ENCODE measurements at places on chromosomes 6 and 20. TPM values are rescaled to one million over a fixed set of nuclear protein-coding genes. Genes with fewer than 3 reads are reported as not detected.

Gene DEF6
- total RNA-seq, result 12.5 TPM

Gene GUCA1A
- not detected for total RNA-seq

Gene GJA10
- total RNA-seq, result not detected

Gene LAMA2
- 3.6 TPM for total RNA-seq

Gene JAG1
- 102 TPM for total RNA-seq

Gene SMIM28
- total RNA-seq, result 0.29 TPM

Gene MYCT1
- 4.8 TPM for total RNA-seq

Gene ENPP5
- 4.3 TPM for total RNA-seq

Gene MAP3K4
- total RNA-seq, result 32.1 TPM

Gene LRRC73
- 0.77 TPM for total RNA-seq

Gene STMND1
- total RNA-seq, result 2.8 TPM

Gene SLC26A8
- not detected for total RNA-seq

Gene AVP
- not detected for total RNA-seq

Gene METTL24
- total RNA-seq, result 3.5 TPM

Gene CAP2
- 10.4 TPM for total RNA-seq

Gene LST1
- 4.8 TPM for total RNA-seq

Gene FILIP1
- 0.57 TPM for total RNA-seq

Gene KIF25
- 0.21 TPM for total RNA-seq

Gene SLC17A1
- total RNA-seq, result not detected

Gene FKBP1A
- total RNA-seq, result 310 TPM

Gene CST7
- 1.1 TPM for total RNA-seq

Gene HLA-DOA
- total RNA-seq, result 1.6 TPM

Gene KIFC1
- 15.8 TPM for total RNA-seq

Gene RAET1G
- total RNA-seq, result 0.27 TPM

Gene MCM8
- 18.2 TPM for total RNA-seq

Gene SYCP2
- 1.1 TPM for total RNA-seq

Gene KCNK16
- total RNA-seq, result not detected

Gene LY6G6C
- total RNA-seq, result not detected

Gene PIGU
- 32.6 TPM for total RNA-seq

Gene LRP11
- 39.4 TPM for total RNA-seq

Gene ELOVL4
- total RNA-seq, result 0.66 TPM

Gene SIRPG
- 0.61 TPM for total RNA-seq

Gene ERMARD
- 14.2 TPM for total RNA-seq

Gene PDYN
- not detected for total RNA-seq

Gene ADA
- 4.5 TPM for total RNA-seq

Gene KCNQ2
- 0.19 TPM for total RNA-seq

Gene IRF4
- total RNA-seq, result 4.7 TPM

Gene GRM1
- total RNA-seq, result 0.11 TPM

Gene TFAP2A
- total RNA-seq, result 0.27 TPM

Gene MCCD1
- total RNA-seq, result not detected

Gene PDRG1
- 14.6 TPM for total RNA-seq

Gene VSTM2L
- 1.4 TPM for total RNA-seq

Gene PRL
- total RNA-seq, result not detected

Gene FKBP1C
- 1.0 TPM for total RNA-seq

Gene RHAG
- total RNA-seq, result not detected

Gene MEI4
- not detected for total RNA-seq

Gene POFUT1
- 26.9 TPM for total RNA-seq

Gene EFCAB8
- 0.11 TPM for total RNA-seq

Gene BPHL
- 13.4 TPM for total RNA-seq

Gene EDN1
- 16.2 TPM for total RNA-seq

Gene VARS1
- 40.8 TPM for total RNA-seq

Gene CST2
- total RNA-seq, result not detected

Gene TOP1
- total RNA-seq, result 85.5 TPM

Gene PRIM2
- total RNA-seq, result 10.4 TPM
